ENCODE measurements at places on chromosomes 5 and 9. TPM values are rescaled to one million over a fixed set of nuclear protein-coding genes. Genes with fewer than 3 reads are reported as not detected.

GRCh38 chr5:159420940-159421339 is 90.7 kb upstream of the IL12B start:
- DNase-seq: no peak

- DNase-seq: no peak
Observed at GRCh38 chr5:180460834-180461233, 33.3 kb upstream of the CNOT6 start.

GRCh38 chr5:4646715-4647375 is 493.3 kb upstream of the ADAMTS16 start:
- DNase-seq: no peak

GRCh38 chr5:133081703-133082102 is 29.9 kb downstream of the HSPA4 start:
- no peak for DNase-seq

The IRF1 gene
- total RNA-seq: 212 TPM

Measured in activated T-cell treated with anti-CD3 and anti-CD28 coated beads, Interleukin-2, amount 50 U/mL, for 72 hours (primary cell).